C1 segment of cervical spinal cord (tissue), 14 donors: ENCODE measurements at places on chromosomes 4 and X.

DNA sequence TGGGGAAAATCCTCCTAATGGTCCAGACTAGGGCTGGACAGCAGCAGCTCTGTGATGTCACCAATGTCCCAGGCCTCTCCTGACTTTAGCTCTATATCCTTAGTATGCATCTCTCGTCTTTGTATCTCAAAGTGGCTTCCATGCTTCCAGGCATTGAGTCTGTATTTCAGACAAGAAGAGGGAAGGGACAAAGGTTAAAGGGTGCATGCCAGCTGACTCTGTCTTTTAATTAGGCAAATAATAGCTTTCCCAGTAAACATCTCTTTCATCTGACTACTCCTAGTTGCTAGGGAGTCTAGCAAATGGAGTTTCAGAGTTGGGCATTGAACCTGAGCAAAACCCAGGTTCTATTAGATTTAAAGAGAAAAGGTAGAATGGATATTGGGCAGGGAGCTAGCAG is 5.4 kb downstream of the FAM47E start:
- DNase-seq, result no peak

GRCh38 chr4:111028795-111029194 is 405.9 kb upstream of the PITX2 start:
- no peak for DNase-seq

GRCh38 chr4:107423677-107424405 is 296.2 kb downstream of the PAPSS1 start:
- no peak for DNase-seq

GRCh38 chr4:8338351-8338961 is 68.9 kb downstream of the HTRA3 start:
- no peak for DNase-seq

DNA sequence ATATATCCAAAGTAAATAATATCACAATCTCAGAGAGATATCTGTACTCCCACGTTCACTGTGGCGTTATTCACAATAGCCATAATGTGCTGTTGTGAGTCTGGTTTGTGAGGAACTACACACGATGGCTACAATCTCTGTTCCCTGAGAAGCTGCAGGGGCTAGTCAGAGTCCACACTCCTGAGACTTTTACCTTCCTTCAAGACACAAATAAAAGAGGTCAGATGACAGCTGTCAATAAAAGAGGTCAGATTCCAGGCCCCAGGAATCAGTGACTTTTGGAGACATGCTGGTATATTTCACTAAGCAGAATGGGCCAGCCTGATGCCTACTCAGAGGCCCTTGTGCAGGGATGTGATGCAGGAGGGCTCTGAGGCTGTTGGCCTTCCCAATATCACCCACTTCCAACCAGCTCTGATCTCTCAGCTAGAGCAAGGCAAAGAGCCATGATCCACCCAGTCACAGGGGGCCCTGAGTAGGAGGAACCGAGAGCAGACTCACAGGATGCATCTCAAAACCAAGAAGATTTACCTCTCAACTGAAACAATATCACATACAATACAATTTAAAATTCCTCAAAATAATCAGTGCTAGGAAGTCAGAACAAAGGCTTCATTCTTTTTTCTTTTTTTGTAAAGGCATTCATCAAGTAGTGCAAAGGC is 13.8 kb downstream of the FRYL start:
- no peak for DNase-seq

- no peak for DNase-seq
Measured at GRCh38 chrX:135985973-135986310, 707 bp downstream of the SLC9A6 start.

GRCh38 chrX:25548811-25549210 is 533.0 kb upstream of the ARX start:
- no peak for DNase-seq

- DNase-seq, result no peak
Measured at GRCh38 chr4:139633661-139634060, 32.0 kb upstream of the MGST2 start.

GRCh38 chr4:95213366-95213765 is 335.4 kb downstream of the UNC5C start:
- no peak for DNase-seq

- peak; percentile 70 for DNase-seq
Measured at GRCh38 chr4:145936997-145937901, 1.4 kb downstream of the ZNF827 start.

GRCh38 chr4:180940680-180941079 is 1302.5 kb upstream of the TENM3 start:
- DNase-seq, result no peak

DNA sequence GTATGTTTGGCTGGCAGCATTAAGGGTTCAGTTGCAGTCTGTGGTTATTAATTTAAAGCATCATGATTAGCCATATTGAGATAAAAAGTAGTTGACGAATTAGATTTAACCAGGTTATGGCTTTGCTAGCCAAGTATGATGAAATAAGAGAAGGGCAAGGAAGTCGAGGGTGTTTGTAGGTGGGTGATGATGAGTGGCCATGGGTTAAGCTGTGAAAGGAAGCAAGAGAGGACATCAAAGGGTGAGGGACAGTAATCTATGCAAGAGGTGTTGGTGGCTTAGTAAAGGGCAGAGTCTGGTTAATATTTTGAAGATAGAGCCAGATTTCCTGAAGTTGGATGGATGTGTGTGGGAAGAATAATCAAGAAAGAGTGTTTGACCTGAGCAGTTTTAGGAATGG is 44.5 kb downstream of the STIM2 start:
- no peak for DNase-seq
